ENCODE measurements at places on chromosomes 5 and 9. TPM values are rescaled to one million over a fixed set of nuclear protein-coding genes. Genes with fewer than 3 reads are reported as not detected.

GRCh38 chr9:108057421-108058134, 568.0 kb upstream of the KLF4 start:
- no peak for DNase-seq

DNA sequence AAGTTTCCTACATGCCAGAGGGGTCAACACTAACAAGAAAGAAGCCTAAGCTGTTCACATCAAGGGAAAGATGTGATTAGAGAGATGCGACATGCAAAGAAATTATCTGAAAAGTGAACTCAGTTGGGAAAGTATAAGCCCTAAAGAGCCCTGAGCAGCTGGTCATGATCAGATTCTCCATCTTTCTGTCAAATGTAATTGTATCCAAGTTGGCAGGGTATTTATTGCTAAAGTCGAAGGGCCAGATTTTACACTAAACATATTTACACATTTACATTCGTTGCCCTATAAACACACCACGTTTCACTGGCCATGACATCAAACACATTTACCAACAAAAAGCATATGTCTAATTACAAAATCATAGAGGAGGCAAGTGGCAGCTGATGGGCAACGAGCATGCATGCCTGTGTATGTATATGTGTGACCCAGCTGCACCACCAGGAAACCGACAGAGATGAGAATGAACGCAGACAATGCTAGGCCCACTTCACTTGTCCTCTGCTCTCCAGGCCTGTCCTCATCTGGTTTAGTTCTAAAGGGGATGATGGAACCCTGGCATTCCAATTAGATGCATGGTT, 6.3 kb downstream of the FOXD1 start:
- DNase-seq, result no peak

GRCh38 chr5:126516133-126516532, 78.9 kb downstream of the ALDH7A1 start:
- DNase-seq, result no peak

GRCh38 chr5:154276261-154276972, 85.9 kb downstream of the GALNT10 start:
- no peak for DNase-seq

The PPP3R2 gene
- not detected for total RNA-seq

All from thoracic aorta (tissue), 2 donors.